ENCODE measurements at places on chromosomes 6 and 20. TPM values are rescaled to one million over a fixed set of nuclear protein-coding genes. Genes with fewer than 3 reads are reported as not detected.

- DNase-seq: no peak
Measured at GRCh38 chr20:45968081-45968671, 3.8 kb downstream of the ZNF335 start.

DNA sequence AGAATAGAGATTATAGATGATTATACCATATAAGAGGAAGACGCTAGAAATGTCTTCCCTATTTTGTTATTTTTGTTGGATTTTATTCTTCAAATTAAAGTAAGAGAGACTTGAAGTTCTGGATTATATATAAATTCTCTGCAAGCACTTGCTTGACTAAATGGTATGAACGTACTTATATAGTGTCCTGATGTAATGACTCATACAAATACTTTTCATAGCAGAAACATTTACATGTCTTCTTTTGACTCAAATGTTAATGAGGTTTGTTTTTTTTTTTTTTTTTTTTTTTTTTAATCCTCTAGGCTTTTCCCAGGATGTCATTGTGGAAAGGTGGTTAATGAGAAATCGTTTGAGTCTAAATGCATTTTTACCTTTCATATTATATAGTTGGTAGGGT, 55.0 kb downstream of the PDE7B start:
- DNase-seq: peak; percentile 40

DNA sequence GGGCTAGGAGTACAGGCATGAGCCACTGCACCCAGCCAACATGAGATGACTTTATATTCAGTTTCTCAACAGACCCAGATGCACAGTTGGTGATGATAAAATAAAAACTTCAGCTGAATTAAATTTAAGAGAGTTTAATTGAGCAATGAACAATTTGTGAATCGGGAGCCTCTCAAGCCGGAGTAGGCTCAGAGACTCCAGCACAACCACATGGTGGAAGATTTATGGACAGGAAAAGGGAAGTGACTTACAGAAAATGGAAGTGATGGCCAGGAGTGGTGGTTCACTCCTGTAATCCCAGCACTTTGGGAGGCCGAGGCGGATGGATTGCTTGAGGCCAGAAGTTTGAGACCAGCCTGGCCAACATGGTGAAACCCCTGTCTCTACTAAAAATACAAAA, 10.4 kb upstream of the BCAS4 start:
- DNase-seq: no peak

Gene SPATA25
- 2.1 TPM for total RNA-seq

Gene FERMT1
- total RNA-seq: 8.8 TPM

Gene TRMT11
- total RNA-seq: 54.0 TPM
